ENCODE measurements at places on chromosomes 4 and X.

GRCh38 chr4:181685911-181686310 lies 557.3 kb upstream of the TENM3 start:
- DNase-seq: peak; percentile 74

- DNase-seq: no peak
Measured at GRCh38 chr4:186557061-186557460, 1.7 kb upstream of the MTNR1A start.

DNA sequence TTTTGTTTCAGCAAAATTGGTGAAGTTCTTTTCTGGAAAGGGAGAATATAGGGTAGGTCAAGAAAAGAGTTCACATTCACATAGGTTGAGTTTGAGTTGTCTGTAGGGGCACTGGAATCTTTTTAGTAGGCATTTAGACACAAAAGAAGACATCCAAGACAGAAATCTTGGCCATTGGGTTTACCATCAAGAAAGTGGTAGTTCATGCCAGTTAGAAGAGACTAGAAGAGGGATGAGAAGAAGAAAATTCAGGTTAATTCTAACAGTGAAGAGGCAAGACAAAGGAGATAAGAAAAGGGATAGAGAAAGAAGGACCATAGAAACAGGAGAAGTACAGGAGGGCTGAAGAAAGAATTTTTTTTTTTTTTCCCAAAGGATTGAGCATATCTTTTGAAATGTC lies 39.9 kb downstream of the PAQR3 start:
- DNase-seq: no peak

- DNase-seq: no peak
Measured at GRCh38 chr4:164997941-164998340, 20.5 kb upstream of the TRIM61 start.

- DNase-seq: peak; percentile 71
Measured at GRCh38 chrX:47093248-47093647, 15.0 kb downstream of the RGN start.

- DNase-seq: peak; percentile 50
Measured at GRCh38 chrX:118251271-118251670, 94.6 kb upstream of the WDR44 start.

- DNase-seq: no peak
Measured at GRCh38 chrX:121161501-121161933, 114.1 kb downstream of the GLUD2 start.

DNA sequence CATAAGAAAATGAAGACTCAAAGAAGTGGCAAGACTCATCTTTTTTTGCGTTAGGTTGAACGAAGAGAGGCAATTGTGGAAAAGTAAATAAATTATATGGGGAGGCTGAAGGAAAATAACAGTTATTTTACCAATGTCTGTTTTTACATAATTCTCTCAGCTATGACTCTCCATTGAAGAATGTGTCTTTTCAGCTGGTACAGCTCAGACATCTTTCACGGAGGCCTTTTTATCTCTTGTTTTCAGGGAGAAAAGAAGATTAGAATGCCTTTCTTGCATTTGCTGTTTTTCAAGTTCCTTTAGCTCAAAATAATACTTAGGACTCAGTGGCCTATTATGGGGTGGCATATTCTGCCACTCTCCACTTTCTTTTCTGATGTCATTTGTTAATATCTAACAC lies 153.0 kb downstream of the ADAM29 start:
- peak; percentile 51 for DNase-seq

- DNase-seq: peak; percentile 75
Measured at GRCh38 chr4:48017108-48017571, 568 bp downstream of the NIPAL1 start.

GRCh38 chr4:108156391-108156790 lies 12.3 kb downstream of the LEF1 start:
- DNase-seq: no peak

DNA sequence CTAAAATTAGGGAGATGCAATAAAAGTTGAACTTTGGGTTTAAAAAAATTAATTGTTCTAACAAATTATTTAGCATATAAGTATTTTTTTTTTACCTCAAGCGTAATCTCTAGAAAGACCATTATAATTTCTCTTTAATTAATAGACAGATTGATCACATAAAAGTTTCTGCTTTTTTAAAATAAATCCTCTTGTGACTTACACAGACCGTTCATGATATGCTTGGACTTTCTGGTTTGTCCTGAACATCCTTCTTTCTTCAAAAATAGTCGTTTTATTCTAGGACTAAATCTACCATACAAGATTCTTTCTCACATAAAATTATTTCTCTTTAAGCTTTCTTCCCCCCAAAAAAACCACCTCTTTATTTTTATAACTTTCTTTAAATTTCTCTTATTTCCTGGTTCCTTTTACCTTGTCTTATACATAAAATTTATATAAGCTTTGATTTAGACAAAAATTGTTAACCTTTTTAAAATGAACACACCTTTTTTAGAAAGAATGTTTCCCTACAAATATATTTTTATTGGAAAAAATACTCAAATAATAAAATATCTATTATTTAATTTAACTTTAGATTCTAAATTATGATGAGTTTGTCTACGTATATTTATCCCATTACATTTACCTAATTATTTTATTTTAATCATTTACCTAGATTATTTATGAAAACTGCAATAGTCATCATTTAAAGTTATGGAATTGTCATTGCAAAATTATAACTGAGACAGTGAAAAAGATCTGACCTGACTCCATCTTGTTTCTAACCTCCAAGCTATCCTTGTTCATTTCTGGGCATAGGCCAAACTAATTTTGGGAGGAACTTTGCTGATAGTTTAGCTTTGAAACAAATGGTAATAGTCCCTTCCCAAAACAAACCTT lies 37.6 kb downstream of the PGRMC2 start:
- DNase-seq: no peak

GRCh38 chr4:76881375-76881774 lies 16.6 kb downstream of the SOWAHB start:
- no peak for DNase-seq

- no peak for DNase-seq
Measured at GRCh38 chr4:26503427-26503826, 13.1 kb upstream of the CCKAR start.

DNA sequence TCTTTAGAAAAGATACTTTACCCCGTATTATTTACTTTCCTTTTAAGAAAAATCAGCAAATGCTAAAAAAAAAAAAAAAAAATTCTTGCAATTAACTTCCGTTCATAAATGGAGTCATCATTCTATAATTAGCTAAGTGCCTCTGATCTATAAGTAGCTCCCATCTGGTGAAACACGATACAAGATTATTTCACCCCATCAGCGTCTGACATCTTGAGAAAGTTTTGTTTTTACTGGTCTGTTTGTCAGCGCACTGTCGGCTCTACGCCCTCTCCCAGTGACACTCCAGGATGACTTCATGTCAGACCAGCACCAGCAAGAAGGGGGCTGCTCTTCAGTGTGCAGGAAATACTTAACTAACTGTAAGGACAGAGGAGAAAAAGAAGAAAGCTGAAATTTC lies 108.3 kb downstream of the AFAP1 start:
- DNase-seq: peak; percentile 72

DNA sequence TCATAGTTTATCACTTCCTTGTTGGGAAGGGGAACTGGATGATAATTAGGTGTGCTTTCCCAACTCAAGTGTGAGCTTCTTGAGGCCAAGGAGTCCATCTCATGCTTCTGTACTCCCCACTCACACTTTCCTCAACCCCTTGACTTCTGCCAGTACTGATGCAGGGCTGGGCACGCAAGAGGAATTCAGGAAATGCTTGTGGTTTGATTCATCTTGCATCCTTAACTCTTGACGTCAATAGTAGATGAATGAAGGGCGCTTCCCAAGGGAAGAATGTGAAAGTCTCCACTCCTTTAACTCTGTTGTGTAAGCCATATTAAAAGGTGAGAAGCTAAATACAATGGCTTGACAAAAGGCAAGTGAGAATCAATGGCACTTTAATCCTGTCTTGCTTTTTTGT lies 101.8 kb downstream of the AGTR2 start:
- peak; percentile 55 for DNase-seq

DNA sequence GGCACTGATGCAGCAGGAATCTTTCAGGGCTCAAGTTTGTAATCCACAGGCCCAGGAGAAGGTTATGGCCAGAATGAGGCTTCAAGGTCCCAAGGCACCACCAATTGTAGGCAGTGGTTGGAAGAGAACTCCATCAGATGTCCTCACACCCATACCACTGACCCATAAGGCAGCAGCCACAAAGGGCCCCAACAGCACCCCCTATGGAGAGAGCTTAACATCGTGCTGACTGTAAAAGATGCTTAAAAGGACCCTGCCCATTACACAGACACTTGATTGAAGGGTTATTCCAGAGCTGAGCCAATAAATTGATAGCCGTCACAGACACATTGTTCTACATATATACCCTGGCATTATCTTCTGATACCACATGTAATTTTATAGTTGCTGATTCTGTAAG lies 113.7 kb downstream of the SOWAHB start:
- no peak for DNase-seq

DNA sequence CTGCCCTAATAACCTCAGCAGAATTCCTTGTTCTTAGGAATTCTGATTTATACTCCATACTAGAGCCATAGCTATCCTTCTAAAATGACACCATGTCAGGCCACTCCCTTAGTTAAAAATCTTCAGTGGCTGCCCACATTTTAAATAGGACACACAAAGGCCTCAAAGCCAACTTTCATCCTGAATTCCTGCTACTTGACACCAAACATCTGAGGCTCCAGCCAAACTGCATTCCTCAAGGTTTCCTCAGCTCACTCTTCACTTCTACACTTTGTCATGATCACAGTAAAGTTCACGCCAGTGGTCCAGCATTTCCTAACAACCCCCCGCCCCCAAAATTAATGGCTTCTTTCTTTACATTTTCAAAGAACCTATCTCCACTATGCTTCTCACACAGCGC lies 124.3 kb downstream of the ADGRA3 start:
- DNase-seq: peak; percentile 50

GRCh38 chr4:122715221-122715620 lies 17.3 kb upstream of the BBS12 start:
- no peak for DNase-seq

GRCh38 chr4:159204566-159204965 lies 101.7 kb downstream of the RAPGEF2 start:
- DNase-seq: no peak

DNA sequence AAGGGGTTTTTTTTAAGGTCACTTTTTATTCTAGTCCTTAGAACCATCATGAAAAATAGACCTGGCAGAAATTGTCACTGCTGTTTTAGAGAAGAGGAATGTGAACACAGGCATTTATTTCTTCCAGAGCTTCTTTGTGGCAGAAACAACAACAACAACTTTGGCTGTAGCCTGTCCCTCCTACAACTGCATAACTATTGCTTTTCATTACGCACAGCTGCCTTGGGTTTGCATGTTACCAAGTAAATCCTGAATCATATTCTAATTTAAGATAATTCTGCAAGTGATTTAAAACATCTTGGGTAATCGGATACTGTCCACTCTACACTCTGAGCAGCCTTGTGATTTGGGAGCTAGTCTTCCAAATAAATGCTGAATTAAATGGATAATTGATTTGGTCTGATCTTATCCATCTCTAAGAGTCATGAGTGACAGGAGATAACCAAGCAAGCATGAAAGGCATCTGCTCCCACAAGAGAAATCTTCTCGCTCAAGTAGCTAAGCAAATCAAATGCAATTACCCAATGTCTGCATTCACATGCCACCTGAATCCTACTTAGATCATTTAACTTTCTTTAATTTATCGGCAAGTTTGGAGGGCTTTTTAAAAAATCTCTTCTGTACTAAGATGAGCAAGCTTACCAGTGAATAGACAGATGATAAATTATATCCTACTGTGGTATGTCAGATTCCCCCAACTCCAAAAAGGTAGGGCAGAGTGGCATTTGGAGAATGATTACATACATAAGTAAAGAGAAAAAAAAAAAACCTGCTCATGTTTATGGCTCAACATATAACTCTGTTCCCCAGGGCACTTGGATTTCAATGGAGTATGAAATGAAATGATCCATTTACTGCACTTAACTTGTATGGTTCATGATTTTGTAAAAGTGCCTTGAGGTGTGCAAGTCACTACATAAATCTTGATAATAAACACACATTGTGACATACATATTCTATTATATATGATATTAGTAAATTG lies 73.6 kb downstream of the EGF start:
- DNase-seq: peak; percentile 73

- DNase-seq: peak; percentile 51
Measured at GRCh38 chrX:48558271-48558670, 16.0 kb upstream of the RBM3 start.

GRCh38 chr4:4402966-4403365 lies 16.1 kb downstream of the NSG1 start:
- DNase-seq: no peak

DNA sequence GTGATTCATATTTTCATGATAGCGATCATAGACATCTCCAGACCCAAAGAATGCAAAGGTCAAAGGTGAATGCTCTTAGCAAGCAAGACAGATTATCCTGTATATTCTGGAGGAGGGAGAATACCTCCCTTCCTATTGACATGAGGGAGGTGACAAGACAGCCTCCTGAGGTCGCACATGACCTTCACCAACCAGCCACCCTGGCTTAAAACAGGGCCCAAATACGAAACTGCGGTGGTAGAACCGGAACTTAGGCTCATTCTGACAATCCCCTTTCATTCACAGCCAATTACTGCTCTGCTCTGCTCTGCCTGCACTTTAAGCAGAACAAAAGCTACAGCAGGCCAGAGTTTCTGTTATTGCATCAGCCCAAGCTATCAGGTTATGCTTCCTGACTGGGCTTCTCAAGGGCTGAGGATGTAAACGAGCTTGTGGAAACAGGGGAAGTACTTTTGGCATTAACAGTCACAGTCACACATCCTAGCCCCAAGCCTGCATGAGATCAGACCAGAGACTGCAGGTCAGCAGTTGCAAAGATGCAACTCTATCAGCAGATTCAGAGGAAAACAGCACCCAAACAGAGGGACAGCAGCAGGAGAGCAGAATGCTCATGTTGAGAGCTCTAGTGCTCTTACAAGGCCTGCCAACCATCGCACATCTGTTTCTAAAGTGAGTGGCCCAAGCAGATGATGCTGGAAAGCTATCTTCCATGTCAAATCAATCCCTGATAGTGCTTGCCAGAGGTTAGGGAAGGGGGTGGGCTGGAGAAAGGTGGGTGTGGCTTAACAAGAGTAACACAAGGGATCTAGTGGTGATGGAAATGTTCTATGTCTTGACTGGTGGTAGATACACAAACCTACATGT lies 51.3 kb upstream of the MAP3K15 start:
- DNase-seq: peak; percentile 60

DNA sequence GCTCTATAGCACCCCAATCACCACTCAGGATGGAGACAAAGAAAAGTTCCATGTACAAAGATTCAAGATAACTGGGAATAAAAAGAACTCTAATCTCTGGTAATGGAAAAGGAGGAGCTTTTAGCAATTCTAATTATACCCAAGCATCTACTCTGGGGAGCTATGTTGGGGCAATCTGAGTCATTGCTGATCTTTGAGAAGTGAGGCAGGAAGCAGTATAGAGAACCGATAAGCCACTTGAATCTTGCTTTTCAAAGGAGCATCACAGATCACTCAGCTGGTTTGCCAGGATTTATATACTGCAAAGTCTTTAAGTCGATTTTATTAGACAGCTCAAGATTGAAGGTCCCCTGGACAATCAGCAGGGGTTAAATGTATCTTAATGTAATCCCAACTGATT lies 220.0 kb downstream of the ENOX2 start:
- DNase-seq: no peak

Measured in adipocyte (in vitro differentiated cells).